ENCODE measurements at places on chromosomes 2 and 18. TPM values are rescaled to one million over a fixed set of nuclear protein-coding genes. Genes with fewer than 3 reads are reported as not detected.

COPS9 gene
- 141 TPM for total RNA-seq

LYPD1 gene
- not detected for total RNA-seq

DNA sequence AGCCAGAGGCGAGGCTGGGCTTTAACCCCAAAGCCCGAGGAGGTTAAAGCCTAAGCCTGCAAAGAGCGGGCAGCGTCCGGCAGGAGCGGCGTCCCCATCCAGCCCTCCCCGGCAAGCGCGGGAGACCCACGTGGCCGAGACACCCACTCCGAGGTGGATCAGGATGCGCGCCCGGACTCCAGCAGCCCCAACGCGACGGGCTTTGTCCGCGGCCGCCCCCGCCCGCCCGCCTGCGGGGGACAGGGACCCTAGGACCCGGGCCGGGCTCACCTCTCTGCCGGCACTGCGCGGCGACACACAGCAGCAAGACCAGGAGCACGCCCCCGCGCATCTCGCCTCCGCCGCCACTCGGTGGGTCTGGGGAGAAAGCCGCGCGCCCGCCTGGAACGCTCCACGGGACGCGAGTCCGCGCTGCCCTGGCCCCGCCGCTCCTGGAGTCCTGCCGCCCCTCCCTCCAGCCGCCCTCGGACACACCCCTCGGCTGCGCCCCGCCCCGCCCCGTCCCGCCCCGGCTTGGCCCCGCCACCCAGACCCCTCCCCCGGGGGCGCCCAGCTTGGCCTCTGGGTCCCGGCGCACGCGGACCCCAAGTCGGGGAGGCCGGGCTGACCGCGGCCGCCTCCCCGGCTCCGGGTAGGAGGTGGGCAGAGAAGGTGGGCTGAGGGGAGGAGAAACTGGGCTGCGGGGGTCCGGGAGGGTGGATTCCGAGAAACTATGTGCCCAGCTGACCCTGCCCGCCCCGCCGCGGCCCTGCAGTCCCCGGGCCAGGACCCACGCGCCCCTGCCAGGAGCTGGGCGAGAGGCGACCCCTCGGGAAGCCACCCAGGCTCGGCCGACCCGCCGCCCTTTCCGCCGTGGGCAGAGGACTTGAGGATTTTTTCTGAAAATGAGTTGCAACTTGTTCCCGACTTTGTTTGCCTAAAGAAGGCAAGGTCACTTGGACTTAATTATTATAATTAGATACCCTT lies at the start of gene LAMA1:
LAMA1 (minus strand) TSS at position 408 of the 966 bp plus-strand sequence; CDS start at position 331, 77 bp downstream.
- peak; percentile 26 for DNase-seq

DYSF gene
- total RNA-seq: 1.4 TPM

DNA sequence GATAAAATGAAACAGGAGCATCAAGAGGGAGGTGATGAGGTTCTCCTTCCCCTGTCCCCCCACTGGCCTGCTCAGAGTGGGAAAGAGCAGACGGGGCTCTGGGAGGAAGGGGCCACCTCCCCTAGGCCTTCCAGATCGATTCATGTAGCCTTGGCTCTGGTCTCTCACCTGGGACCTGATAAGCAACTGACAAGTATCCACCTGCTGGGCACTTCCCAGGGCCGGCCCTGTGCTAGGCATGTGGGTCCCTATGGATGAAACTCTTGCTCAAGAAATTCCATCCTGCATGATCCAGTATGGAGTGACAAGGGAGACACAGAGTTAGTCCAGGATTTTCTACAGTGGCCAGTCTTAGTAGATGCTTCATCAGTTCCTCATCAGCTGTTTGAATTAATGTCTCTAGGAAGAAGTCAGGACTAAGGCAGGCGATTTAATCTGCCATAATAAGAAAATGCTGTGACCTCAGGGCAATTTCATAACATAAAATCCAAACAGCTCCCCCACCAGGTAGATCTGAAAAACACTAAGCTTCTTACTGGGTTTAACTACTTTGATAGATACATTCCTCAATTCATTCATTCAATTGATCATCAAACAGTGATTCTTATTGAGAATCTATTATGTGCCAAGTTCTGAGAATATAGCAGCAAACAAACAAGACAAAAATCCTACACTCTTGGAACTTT lies 44.7 kb upstream of the ZFP36L2 start:
- no peak for DNase-seq

GRCh38 chr2:148899638-148900318 lies 24.8 kb downstream of the KIF5C start:
- no peak for DNase-seq

All from MG63 (cell line).